Activated CD4-positive, alpha-beta memory T cell treated with anti-CD3 and anti-CD28 coated beads for 36 hours (primary cell): ENCODE measurements at places on chromosomes 7 and 10.

DNA sequence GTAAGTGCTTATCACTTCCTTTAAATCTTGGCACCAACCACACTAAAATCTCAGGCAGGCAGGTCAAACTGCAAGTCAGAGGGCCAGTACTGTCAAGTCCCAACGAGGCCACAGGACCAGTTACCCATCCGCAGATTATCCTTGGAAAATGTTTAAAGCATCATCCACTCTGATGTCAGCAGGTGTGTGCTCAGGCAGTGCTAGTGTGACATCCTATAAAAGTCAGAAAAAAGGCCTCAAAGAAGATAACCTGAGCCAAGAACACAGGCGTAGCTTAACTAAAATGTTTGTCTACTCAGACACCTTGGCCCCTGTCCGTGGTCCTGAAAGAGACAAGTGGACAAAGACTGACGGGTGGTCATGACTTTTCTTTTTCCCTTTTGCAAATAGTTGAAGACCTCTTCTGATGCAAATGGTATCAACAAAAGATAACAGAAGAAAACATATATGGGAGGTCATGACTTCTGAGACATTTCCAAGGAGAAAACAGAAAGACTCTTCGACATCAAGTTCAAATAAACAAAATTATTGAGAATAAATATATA, 309.3 kb downstream of the KCNMA1 start:
- DNase-seq = peak; percentile 18

- DNase-seq = no peak
Measured at GRCh38 chr10:86064931-86065662, 301.5 kb downstream of the GRID1 start.

GRCh38 chr10:1156921-1157614, 100.9 kb downstream of the WDR37 start:
- DNase-seq = no peak

- no peak for DNase-seq
Measured at GRCh38 chr10:69973678-69974077, 79.0 kb upstream of the MACROH2A2 start.

DNA sequence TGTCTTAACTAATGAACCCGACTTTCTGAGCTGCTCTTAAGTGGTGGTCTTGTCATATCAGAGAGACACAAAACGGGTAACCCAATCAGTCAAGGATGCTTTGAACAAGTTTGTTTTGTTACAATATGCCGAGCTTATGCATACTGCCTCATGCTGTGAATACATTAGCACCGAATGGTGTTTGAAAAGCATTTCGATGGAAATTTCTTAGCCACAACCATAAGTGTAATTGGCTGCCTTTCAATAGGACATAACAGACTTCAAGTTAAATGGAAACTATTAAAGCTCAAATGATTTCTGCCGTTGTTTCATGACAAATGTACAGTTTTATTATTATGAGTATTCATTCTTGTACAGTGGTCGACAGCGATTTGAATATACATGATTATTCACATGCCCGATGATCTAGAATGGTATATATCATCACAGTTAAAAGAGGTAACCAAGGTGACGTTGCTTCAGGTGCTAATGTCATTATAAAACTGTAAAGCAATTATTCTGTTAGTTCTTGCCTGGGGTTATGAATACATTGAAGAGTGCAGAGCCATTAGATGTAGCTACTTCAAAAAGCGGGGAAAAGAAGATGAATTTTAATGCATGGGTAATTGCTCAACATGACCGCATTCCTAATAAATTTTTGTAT, 118.8 kb downstream of the EBF3 start:
- no peak for DNase-seq

- DNase-seq = peak; percentile 8
Measured at GRCh38 chr10:72081210-72081609, 7.1 kb downstream of the SPOCK2 start.

DNA sequence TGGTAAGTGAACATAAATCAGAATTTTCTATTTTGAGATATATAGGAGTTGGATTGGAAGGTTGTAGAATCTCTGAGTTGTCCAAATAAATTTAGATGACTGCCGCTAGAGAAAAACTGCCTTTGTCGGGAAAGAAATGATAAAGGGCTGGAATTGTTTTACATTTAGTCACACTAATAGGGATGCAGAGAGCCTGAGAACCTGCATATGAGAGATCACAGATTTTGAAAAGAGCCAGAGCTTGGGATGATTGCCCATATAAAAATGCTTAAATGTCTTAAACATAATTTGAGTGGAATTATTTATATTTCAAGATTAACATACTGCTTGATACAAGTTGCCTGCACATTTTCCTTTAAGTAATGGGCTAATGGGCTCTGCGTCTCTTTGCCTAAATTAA, 660.5 kb downstream of the NRG3 start:
- DNase-seq = no peak

- no peak for DNase-seq
Measured at GRCh38 chr10:108204528-108205305, 1040.2 kb upstream of the SORCS1 start.

GRCh38 chr7:50227726-50228125, 76.8 kb upstream of the IKZF1 start:
- DNase-seq = no peak

DNA sequence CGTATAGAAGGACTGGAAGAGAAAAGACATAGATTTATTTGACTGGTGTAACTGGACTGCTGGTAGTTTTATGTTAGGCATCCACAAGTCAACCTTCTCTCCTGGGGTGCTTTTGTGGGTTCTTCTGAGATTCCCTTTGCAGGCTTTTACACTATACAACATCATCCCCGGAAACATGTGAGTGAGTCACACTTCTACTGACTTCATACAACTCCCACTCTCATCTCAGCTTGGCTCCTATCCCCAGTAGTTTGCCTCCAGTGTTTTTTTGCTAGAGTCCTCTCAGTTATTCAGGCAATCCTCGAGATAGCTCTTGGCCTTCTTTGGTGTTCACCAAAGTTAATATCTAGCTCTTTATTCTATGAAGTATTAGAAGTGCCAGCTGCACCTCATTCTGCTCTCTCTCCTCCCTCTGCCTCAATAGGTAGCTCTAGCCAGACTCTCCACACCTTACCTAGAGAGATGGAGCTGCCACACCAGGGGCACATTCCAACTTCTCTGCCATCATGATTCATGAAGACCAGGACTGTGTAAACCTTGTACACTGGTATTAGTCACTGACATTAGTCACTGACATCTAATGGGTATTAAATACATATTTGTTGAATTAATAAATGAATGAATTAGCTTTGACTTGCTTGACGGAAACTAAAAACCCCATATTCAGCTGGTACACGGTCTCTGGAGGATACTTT, 281.9 kb downstream of the PPP1R3A start:
- DNase-seq = no peak

- DNase-seq = no peak
Measured at GRCh38 chr10:1343176-1343575, 287.0 kb downstream of the WDR37 start.

- DNase-seq = no peak
Measured at GRCh38 chr7:136213012-136213411, 235.9 kb upstream of the MTPN start.

GRCh38 chr10:5620966-5621365, 45.4 kb downstream of the ASB13 start:
- no peak for DNase-seq

GRCh38 chr10:79111846-79112614, 43.3 kb downstream of the ZMIZ1 start:
- DNase-seq = no peak

GRCh38 chr10:19063986-19064385, 15.4 kb downstream of the MALRD1 start:
- no peak for DNase-seq

DNA sequence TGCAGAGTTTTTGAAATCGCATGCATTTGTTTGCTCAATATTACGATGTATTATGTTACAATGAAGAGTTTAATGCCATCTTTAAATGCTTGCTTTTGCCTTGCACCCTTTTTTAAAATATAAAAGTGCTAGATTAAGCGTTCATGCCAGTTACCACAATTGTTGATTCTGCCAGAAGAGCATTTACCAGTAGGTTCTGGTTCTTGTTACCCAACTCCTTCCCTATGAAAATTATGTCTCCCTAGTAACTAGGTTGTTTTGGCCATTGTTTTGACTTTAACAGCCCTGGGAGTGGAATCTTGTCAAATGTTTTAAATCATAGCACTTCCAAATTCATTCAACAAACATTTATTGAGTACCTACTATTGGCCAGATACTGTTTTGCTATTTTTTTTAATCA, 32.8 kb upstream of the CDK14 start:
- no peak for DNase-seq

DNA sequence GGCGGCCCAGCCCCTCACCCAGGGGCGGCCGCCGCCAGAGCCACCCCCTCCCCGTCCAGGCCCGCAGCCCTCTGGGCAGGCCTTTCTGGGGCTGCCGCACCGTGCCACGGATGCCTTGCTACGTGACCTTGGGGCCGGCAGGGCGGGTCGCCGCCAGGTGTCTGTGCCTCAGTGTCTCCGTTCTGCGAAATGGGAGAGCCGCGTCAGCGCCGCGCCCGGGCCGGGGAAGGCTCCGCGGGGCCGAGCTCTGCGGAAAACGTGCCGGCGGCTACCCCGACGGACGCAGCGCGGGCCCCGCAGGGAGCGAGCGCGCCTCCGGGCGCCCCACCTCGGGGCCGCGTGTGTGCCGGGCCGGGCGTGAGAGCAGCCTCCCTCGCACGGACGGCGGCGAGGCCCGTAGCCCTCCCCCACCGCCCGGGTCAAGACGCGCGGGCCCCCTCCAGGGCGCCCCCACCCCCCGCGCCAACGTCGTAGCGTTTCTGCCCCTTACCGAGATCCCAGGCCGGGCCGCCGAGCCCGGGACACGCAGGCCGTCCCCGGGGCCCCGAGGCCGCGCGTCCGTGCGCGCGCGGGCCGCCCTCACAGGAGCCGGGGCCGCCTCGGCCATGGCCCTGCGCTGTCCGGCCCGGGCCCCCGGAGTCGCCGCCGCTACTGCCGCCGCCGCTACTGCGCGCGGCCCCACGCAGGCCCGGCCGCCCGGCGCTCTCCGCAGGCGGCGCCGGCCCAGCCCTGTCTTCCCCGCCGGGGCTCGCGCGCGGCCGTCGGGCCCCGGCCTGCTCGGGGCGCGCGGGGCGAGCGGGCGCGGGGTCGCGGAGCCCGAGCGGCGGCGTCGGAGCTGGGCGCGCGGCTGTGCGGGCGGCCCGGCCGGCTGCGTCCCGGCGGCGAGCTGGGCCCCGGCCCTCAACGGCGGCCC, 1.1 kb downstream of the ZNF777 start:
- peak; percentile 41 for DNase-seq

DNA sequence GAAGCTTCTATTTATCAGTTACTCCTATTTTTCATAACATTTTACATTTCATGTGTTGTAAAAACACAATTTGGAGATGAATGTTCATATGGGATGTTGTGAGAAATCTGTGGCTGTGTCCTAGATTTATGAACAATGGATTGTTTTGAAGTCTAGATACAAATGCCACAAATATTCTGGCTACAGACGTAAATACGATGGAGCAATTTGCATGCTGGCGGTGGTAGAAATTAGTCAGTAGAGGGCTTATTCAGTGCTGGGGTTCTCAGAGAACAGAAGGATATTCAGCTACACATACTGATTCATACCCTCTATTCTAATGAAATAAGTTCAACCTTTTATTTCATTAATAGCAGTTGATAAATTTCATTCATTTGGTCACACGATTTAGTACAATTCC, 48.8 kb downstream of the PLPP4 start:
- DNase-seq = no peak

- DNase-seq = no peak
Measured at GRCh38 chr7:74173074-74173473, 1.1 kb upstream of the EIF4H start.

DNA sequence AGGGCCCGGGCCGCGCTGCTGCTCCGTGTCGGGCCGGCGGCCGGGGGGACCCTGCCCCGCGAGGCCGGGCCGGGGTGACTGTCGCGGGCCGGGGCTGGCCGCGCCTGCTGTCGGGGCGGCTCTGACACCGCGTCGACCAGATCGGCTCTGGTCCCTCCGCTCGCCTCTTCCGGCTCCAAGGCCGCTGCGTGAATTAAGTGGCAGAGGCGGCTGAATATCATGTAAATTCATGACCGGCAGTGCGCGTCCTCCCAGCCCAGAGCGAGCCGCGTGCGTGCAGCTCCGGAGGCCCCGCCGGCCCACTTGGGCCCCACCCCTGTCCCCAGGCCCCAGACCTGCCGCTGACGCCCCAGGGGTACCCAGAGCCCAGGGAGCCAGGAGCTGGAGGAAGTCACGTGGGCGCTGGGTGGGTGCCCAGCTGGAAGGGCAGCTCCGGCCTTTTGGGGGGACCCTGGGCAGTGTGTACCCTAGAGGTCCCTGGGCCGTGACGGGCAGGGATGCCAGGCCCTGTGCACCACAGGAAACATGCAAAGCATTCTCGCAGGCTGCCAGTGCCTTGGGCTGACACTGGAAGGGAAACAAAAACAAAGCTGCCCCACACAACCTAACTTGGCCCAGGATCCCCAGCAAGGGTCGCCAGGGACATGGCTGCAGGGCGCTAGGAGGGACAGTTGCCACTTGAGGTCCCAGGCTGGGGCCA, 584.0 kb upstream of the MKI67 start:
- DNase-seq = no peak

- DNase-seq = no peak
Measured at GRCh38 chr7:98354511-98355249, 46.2 kb downstream of the BAIAP2L1 start.

DNA sequence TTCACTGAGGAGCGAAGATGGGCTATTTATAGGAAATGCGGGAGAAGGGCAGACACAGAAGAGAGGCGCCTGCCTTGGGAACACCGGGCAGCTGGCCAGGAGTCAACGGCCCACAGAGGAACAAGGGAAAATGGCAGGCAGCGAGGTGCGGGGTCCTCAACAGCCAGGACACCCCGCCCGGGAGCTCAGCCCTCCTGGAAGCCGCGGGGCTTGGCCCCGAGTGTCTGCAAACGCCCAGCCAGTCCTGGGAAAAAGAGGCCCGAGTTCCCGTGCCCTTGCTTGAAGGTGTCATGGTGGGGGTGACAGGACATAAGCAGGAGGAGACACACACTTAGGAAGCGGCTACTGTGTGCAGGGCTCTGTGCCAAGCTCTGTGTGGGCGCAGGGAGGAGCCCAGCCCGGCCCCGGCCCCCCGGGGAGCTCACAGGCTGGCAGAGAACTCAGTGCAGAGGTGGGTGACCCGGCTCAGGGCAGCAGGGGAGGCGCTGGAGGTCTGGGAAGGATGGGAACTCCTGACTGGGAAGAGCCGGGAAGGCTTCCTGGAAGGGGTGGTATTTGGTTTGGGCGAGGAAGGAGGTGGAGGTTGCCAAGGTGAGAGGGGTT, 79.9 kb downstream of the ELFN1 start:
- no peak for DNase-seq
